AG04449 (cell line): ENCODE measurements at places on chromosomes 3 and 15.

- DNase-seq, result no peak
These were observed 56.6 kb upstream of the ZPLD1 start for GRCh38 chr3:102378216-102378615.

DNA sequence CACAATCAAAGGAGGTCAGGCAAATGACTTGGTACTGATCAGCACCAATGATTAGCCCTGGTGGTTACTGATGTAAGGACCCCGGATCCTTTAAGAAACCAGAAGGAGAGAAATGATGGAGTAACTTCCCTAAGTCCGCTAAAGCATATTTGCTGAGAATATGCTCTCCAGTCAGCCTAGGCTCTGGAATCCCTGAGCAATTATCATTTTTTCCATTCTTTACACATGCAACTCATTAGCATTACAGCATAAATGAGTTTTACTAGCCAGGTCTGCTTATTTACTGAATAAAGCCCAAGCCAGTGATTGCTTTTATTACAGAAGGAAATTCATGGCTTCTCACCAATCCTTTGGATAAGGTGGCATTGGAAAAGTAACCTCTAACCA lies 139.2 kb upstream of the WNT5A start:
- no peak for DNase-seq

GRCh38 chr3:160130071-160130470 lies 95.2 kb upstream of the C3orf80 start:
- DNase-seq, result no peak

GRCh38 chr3:124748560-124749198 lies 18.4 kb downstream of the UMPS start:
- DNase-seq, result no peak

DNA sequence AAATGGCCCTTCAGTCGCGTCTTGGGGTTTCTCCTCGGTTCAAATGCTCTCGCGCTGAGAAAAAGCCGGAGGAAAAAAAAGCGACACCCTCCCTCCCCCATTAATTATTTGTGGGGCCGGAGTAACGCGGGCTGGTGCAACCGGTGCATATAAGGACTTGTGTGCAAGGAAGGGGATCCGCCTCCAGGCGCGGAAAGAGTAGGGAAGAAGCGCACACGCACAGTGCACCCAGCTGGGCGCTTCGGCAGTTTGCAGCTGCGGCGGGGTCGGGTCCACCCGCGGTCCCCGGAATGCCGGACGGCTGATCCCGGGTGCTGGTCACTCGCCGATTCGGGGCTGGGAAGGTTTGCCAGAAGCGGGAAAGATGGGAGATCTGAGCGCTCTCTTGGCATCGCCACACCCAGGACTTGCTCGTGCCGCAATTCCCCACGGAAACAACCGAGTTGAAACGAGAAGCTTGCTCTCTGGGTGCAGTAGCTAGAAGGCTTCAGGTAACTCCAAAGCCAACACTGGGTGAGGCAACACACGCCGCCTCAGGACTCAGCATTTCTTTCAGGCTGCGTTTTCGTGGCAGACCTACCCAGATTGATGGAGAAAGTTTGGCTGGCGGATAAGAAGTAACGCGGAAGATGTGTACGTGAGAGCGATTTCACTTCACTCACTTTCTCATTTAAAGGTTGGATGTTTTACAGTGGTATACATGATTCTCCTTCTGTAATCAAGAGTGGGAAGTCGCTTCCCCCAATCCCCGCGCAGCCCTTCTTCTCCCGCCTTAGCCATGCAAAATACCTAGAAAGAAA lies 720 bp upstream of the TNIK start:
- DNase-seq, result no peak

GRCh38 chr15:95410757-95411156 lies 919.7 kb upstream of the NR2F2 start:
- DNase-seq, result no peak

DNA sequence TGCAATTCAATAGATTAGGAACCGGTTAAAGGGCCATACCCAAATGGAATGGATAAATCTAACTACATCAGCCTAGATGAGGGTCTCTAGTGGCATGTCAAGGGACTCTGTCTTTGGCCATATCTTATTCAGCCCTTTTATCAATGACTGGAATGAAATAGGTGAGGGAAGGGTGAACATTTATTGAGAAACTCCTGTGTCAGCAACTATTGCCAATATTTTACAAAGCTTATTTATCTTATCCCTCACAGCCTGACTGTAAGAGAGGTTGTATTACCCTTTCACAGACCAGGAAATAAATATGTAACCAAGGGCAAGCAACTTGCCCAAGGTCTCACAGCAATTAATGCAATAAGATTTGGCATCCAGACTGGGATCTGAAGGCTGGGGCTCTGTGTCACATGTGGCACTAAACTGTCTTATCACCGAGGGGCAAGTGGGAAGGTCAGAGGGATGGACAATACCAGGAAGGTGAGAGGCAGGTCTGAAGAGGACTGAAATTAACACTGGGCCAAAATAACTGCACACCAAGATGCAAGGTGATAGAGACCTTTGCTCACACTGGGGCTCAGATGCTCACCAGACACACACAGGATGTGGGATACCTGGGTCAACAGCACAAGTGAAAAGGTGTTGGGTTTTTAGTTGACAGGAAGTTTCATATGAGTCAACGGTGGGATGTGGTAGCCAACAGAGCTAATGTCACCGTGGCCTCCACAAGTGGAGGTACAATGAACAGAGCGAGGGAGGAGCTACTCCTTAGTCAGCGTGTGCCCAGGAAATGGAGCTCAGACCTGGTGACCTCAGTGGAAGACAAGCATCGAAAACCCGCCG lies 261.3 kb downstream of the RPLP1 start:
- no peak for DNase-seq

DNA sequence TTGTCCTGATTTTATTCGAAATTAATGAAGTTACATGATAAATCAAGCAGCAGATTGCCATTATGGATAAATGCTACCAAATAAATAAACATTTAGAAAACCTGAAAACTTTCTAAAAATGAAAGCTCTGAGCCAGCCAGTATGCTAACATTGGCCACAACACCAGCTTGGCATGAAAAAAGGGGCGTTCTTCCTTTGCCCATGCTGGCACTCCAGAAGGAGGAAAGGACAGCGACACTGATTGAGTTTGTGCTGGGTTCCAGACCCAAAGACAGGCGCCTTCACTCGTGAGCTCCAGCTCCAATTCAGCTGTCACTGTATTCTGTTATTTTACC lies 5.1 kb downstream of the STIMATE start:
- no peak for DNase-seq

GRCh38 chr3:174777813-174778212 lies 81.3 kb upstream of the NAALADL2 start:
- no peak for DNase-seq

DNA sequence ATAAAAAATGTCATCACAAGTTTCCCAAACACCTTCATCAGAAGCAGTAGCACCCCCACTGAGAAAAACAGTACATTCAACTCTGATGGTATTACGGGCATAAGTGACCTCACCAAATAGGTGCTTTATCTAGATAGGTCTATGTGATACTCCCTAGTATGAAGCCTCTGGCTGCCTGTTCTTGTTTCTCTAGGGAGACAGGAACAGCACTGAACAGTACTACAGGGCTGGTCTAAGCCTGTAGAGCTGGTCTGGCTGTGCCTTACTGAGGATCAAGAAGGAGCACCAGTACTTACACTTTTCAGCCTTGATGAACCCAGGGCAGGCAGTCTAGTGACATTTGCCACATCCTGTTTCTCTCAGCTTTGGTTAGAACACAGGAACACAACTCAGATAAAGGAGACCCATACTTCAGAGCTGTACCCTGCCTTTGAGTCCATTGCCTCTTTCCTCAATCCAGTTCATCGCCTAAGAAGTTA lies 35.9 kb downstream of the OXNAD1 start:
- DNase-seq, result no peak

- no peak for DNase-seq
These were observed 138.8 kb downstream of the PDZRN3 start for GRCh38 chr3:73485877-73486330.

- DNase-seq, result no peak
These were observed 64.3 kb downstream of the CASR start for GRCh38 chr3:122247825-122248185.

GRCh38 chr15:27249046-27249759 lies 278.2 kb downstream of the GABRG3 start:
- no peak for DNase-seq

DNA sequence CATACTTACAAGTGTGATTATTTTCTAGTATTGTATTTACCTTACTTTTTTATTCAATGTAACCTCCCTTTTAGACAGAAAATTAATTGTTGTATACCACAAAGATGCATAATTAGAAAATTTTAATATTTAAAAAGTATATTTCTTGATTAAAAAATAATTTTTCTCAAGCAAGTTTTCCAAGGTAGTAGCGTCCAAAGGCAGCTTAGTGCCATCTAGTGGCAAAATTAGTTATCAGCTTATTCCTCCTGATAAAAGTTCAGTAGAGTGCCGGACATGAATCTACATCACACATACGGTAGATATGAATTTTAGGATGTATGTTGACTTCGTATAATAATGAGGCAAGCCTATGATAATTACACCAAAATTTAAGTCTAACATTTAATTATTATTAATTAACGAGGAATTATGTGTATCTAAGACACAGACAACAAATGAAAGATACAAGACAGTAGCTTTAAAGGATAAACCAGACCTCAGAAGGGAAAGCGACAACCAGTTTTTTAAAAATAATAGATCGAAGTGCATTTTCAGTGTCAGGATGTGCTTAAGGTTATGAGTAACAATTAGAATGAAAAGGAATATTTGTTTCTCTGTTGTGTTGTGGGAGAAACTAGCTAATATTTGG lies 405.9 kb downstream of the ROBO1 start:
- no peak for DNase-seq

DNA sequence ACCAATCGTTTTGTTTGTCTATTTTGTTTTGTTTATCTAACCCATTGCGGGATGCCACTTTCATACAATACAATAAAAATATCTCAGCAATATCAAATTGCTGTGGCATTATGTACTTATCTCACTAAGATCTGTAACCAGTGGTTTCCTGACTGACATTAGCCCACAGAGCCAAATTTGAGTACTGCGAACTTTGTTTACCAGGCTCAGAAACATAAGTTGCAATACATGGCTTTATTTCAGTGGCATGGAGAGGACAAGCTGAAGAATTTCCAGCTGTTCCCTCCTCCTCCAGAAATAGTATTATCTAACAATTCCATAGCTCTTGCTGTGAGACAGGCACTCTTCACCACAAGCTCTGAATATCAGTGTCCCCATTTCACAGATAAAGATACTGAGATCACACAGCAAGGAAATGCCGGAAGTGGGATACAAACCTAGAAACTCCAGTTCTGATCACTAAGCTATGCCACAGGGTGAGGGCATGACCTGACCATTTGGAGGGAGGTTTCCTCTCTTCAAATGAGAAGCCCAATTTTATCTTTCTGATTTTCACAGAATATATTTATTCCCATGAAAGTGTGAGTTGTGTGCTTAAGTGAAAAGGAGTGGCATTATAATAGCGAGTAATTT lies 469.9 kb upstream of the CBLB start:
- DNase-seq, result no peak

DNA sequence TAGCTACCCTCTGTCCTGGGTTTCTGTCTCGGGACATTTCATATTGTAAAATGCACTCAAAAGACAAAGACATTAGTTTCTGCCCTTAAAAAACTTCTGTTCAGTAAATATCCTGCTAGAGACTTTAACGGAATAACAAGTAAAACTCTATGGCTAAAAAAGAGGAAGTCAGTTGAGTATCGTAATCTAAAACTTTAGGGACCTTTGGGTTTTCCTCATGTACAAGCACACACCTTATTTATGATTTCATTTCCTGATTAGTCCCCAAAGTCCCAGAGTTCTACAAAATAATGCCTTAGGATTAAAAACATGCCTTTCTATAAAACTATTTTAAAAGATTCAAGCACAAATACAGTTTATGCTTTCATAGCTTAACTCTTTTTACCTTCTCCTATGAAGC lies 585.9 kb downstream of the UNC13C start:
- no peak for DNase-seq
